G401 (cell line): ENCODE measurements at places on chromosomes 4 and X. TPM values are rescaled to one million over a fixed set of nuclear protein-coding genes. Genes with fewer than 3 reads are reported as not detected.

DNA sequence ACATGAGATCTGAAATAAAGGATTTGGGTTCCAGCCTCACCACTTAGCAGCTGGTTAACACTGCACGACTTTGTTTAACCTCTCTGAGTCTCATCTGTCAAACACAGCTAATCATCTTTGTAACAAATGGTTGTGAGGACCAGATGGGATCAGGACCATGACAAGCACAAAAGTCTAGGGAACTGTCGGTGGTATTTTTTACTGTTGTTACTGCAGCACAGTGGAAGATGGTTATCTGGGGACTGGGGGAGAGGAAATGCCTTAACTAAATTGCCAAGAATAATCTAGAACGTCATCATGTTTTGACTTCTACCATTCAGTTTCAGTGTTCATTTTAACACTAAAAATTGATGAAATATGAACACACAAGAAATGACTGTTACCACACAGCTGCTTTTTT lies 99.5 kb downstream of the ADGRA3 start:
- no peak for DNase-seq

GRCh38 chrX:83008415-83008814 lies 499.7 kb upstream of the POU3F4 start:
- no peak for DNase-seq

GRCh38 chrX:39819921-39820849 lies 277.6 kb downstream of the BCOR start:
- DNase-seq = no peak

DNA sequence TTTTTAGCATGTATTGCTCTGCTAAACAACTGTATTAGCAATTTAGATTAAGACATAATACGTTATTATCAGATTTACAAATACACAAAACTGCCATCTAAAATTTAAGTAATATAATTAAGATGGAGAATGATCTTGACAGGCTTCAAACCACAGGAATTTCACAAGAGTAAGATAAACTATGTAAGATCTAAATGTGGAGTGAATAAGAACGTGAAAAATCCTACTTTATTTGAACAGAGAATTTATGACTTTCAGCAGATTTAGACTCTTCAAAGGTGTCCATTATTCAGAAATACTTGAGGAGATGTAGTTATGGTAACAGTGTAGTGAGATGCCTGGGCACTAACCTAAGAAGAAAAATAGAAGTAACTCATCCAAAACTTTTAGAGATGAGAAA lies 73.2 kb downstream of the SLC4A4 start:
- no peak for DNase-seq

TLR10 gene
- not detected in 2 replicates for total RNA-seq

ZIC3 gene
- not detected in 2 replicates for total RNA-seq

AADAT gene
- 3.8 and 4.7 TPM in 2 replicates for total RNA-seq

DNA sequence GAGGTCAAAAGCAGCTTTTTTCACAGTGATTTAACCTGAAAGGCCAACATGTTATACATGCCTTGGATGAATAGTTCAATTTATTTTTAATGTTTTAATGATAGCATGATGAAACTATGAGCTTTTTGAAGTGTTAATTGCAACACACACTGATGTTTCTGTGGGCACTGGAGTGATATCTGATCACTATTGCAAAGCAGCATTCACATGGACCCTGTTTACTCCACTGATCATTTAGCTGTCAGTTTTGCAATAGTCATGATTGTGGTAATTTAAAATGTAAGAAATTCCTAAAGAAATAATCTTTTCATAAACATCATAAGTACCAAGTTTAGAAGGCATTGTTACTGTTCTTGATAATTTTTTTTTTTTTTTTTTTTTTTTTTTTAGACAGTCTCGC lies 74.1 kb downstream of the ARSJ start:
- DNase-seq = no peak

DNA sequence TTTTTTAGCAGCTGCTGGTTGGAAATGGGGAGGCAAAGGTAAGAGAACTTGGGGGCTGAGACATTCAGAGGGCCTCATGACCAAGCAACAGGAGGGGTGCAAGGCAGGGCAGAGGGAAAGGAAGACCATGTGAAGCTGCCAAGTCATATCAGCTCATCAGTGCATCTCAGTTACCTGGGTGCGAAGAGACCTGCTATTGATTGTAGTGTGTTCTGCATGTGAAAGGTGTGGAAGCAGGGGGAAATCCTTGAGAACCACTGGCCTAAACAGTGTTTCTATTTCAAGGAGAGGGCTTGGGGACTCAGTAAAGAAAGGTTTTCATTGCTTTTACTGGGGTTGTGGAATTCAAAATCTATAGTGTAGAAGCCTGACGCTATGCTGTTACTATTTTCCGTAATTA lies 47.1 kb upstream of the EDA start:
- DNase-seq = no peak

GRCh38 chrX:45623266-45623665 lies 422.6 kb upstream of the DIPK2B start:
- no peak for DNase-seq

- no peak for DNase-seq
Observed at GRCh38 chrX:151722241-151722846, 6.5 kb downstream of the FATE1 start.

- DNase-seq = no peak
Observed at GRCh38 chr4:184962125-184962638, 56.1 kb upstream of the HELT start.

- DNase-seq = no peak
Observed at GRCh38 chr4:127097061-127097460, 535.7 kb upstream of the INTU start.

DNA sequence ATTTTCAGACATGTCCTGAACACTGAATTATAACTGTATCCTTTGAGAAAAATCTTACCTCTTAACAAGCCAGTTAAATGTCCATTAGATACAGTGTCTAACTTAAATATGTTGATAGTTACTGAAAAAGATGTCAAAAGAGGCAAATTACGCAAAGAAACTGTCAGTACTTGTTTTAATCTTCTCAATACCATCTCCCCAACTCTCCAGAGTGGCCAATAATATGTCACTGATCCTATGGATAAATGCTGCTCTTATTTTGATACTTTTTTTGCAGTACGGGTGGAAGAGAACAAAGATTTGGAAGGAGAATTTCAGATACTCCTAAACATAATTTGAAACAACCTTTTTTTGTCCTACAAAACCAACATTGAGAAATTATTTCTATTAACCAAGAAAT lies 192.7 kb downstream of the CBR4 start:
- no peak for DNase-seq

GRCh38 chr4:15706646-15707362 lies 3.9 kb downstream of the BST1 start:
- DNase-seq = no peak

GRCh38 chr4:20259707-20260106 lies 8.0 kb downstream of the SLIT2 start:
- DNase-seq = no peak

DNA sequence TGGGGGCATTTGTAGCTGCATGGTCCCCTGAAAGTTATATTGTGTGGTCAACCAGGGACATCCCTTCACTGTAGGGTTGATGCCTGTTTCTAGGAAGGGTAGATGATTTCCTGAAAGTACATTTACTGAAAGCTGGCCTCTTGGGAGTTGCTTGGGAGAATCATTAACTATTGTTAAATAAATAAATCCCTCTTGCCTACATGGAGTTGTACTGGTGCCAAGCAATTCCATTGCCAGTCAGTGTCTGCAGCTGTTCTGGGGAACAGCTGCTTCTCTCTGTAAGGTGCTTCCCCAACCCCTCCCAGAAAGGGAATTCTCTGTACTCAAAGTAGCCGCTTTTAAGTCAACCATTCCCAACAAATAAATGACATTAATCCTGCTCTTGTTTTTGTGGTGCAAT lies 51.1 kb downstream of the C4orf51 start:
- no peak for DNase-seq

TMPRSS11A gene
- total RNA-seq = not detected in 2 replicates

DNA sequence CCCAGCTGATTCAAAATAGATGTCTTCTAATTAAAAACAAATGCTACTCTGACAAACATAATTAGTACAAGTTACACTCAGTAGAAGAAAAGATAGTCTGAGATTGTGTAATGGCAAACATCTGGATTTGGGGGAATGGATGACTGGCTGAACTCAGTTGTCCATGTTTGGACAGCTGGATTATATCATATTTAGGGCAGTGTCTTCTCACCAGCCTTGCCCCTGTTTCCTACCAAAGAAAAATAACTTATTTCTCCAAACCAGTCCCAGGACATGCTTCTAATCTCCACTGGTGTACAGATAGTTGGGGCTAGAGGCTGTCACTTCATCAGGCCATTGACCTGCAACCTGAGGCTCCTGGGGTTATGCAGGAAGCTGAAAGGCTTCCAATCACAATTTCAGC lies 237.3 kb downstream of the USP46 start:
- no peak for DNase-seq

TACC3 gene
- 139 and 164 TPM in 2 replicates for total RNA-seq
